ENCODE measurements at places on chromosomes 3 and 15.

DNA sequence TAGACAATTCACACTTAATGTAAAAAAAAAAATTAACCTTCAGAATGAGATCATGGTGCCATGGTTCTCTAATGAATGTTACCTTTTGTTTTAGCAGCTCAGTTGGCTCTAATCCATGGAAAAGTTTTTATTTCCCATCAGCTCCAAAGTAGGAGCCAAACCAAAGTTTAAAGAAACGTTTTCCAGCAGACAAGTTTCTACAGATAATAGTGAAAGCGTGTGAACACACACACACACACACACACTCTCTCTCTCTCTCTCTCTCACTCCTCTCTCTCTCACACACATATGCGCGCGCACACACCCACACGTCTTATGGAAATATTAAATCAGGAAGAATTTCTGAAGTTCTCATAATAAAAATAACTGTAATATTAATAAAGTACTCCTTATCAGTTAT is 46.9 kb downstream of the MBNL1 start:
- no peak for DNase-seq

DNA sequence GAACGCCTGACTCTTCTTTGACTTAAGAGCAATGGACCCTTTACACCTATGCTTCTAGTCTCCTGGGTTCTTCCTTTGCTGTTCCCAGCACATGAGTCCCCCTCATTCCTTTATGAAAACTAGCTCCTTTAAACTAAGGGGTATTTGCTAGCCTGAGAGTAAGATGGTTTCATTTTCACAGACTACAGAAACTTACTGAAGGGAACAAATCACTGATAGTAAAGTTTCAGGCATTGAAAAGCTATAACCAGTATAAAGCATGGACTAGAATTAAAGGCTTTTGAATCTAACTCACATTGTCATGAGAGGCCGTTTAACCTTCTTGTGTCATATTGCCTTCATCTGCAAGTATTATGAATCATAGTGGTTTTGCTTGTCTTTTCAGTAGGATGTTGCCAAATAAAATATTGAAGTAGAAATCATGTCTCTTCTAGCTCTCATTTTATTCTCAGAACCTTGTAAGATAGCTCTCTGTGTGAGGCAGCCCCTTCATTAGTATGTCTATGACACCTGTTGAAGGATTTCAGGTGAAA is 765.9 kb downstream of the NR2F2 start:
- DNase-seq = no peak

- no peak for DNase-seq
Observed at GRCh38 chr3:61669203-61669602, 107.8 kb downstream of the PTPRG start.

GRCh38 chr15:60814855-60815254 is 335.9 kb upstream of the ICE2 start:
- no peak for DNase-seq

- DNase-seq = no peak
Observed at GRCh38 chr3:126543457-126544061, 15.2 kb downstream of the C3orf22 start.

GRCh38 chr15:30859091-30859874 is 44.4 kb upstream of the FAN1 start:
- DNase-seq = no peak

DNA sequence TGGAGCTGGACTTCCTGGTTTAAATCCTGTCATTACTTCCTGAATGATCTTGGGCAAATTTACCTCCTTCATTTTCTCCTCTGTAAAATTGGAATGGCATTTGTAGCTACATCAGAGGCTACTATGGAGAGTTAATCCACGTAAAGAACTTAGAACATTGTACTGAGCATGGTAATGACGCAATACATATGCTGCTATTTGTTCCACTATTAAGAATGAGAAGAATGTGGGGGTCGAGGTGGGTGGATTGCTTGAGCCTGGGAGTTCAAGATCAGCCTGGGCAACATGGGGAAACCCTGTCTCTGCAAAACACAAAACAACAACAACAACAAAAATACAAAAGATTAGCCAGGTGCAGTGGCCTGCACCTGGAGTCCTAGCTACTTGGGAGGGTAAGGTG is 250.6 kb downstream of the RYR3 start:
- DNase-seq = no peak

GRCh38 chr15:70159713-70160009 is 61.9 kb upstream of the TLE3 start:
- no peak for DNase-seq

- DNase-seq = no peak
Observed at GRCh38 chr15:77825546-77825945, 192.8 kb upstream of the LINGO1 start.

GRCh38 chr3:161093895-161094294 is 11.3 kb downstream of the B3GALNT1 start:
- DNase-seq = no peak

- no peak for DNase-seq
Observed at GRCh38 chr3:134242649-134243617, 7.7 kb downstream of the RYK start.

DNA sequence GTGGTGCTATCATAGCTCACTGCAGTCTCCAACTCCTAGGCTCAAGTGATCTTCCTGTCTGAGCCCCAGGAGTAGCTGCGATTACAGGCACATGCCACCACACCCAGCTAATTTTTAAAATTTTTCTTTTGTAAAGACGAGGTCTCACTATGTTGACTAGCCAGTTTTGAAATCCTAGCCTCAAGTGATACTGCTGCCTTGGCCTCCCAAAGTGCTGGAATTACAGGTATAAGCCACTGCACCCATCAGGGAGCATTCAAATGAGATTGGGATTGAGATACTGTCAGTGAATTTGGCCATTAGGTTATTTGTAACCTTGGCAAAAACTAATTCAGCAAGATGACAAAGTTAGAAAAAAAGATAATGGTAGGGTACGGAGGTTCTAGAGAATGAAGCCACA is 21.7 kb downstream of the EDC3 start:
- DNase-seq = no peak

- DNase-seq = no peak
Observed at GRCh38 chr3:156433910-156434309, 121.0 kb downstream of the SSR3 start.

GRCh38 chr3:5186858-5187155 is 700 bp upstream of the EDEM1 start:
- DNase-seq = no peak

- DNase-seq = no peak
Observed at GRCh38 chr3:140007081-140007480, 72.1 kb downstream of the CLSTN2 start.

DNA sequence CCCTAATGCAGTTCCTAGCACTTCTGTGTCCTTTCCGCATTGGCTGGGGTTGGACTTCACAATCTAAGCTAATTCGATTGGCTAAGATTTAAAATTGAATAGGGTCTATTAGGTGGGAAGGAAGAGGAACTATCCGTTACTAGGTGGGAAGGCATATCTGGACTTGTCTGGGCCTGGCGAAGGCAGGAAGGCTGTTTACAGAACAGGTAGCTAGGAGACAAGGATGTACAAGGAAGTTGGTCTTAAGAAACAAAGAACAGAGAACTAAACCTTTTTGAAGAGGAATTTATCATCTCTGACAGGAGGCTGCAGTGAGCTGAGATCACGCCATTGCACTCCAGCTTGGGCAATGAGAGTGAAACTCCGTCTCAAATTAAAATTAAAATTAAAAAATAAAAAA is 17.3 kb upstream of the ATG7 start:
- DNase-seq = no peak

DNA sequence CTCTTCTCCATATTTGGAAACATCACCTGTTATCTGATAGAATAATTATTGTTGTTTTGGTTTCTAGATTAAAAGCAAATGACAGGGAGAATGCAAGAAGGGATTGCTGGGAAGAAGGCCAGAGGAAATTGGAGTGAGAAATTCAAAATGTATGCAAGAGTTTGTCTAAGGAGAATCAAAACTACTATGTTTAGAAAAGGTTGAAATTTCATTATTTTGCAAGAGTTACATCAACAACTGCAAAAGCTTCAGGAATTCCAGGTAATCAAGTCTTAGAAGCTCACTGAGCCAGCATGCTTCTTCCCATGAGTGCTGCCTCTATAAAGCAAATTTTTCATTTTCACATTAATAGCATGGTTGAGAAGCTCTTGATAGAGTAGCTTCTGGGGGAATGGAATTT is 177.2 kb upstream of the GBE1 start:
- DNase-seq = no peak

DNA sequence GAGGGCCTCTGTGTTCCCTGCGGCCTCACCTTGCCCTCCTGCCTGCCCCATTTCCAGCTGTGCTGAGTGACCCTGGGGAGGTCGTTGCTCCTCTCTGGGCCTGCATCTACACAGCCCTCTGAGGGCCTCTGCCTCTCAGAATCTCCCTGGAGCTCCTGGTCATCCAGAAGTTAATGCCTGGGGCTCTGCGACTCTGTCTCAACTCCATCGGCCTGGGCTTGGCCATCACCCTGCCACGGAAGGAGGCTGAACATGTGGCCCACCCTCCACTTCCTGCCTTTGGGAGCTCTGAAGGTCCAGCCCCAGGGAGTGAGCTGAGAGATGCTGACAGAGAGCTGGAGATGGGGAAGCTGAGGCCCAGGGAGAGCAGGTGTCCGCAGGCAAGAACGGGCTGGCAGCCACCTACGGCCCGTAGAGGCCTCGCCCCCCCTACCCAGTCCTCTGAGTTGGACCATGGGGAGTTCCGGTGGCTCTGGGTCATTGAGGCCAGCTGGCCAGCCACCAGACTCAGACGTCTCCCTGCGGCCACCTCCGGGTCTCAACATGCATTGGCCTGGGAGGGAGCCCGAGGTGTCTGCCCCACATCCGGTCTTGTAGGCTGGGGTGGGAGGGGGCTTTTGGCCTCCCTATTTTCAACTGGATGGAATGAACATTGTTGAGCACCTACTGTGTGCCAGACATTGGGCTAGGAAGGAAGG is 34.2 kb downstream of the GRIP2 start:
- DNase-seq = no peak

- DNase-seq = no peak
Observed at GRCh38 chr15:92570391-92570790, 85.2 kb downstream of the FAM174B start.

GRCh38 chr15:57156210-57156884 is 220.0 kb upstream of the CGNL1 start:
- DNase-seq = no peak

GRCh38 chr3:189170559-189170958 is 1.2 kb upstream of the TPRG1 start:
- no peak for DNase-seq

GRCh38 chr3:134249296-134249841 is 1.3 kb downstream of the RYK start:
- DNase-seq = no peak

DNA sequence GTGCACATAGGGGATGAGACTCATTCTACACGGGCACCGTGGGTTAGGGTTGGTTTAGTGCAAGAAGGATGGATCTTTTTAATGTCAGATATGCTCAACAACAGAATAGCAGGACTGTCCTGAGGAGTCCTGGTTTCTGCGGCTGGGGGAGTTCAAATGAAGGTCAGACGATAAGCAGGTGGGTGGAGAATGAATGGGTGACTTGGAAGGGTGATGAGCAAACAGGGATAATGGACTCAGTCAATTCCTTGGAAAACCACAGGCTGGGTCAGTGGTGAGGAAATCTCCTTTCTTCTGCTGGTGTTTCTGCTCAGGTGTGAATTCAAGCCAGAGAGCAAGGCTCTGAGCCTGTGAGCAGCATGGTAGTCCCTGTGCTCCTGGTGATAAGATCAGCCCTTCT is 59.9 kb downstream of the MESD start:
- DNase-seq = no peak

DNA sequence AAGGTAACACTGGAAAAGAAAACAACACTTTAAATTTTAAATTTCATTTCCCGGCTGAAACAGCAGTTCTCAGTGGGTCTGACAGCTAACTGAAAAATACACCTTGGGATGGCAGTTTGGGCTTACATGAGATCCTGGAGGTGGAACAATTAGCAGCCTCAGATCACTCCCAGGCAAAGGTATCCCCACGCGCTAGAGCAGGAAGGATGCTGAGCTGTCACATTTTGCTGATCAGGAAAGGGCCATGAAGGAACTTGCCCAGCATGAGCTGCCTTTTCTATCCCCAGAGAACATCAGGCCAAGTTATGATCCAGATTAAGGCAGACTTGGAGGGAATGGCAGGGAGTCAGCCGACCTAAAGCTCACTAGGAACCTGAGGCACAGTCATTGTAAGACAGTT is 204.8 kb upstream of the SLC2A2 start:
- DNase-seq = no peak

GRCh38 chr3:190178779-190179178 is 58.1 kb upstream of the P3H2 start:
- DNase-seq = no peak

- no peak for DNase-seq
Observed at GRCh38 chr3:31573036-31573779, 40.5 kb downstream of the STT3B start.

GRCh38 chr15:25445412-25445811 is 6.6 kb upstream of the UBE3A start:
- DNase-seq = no peak
